Activated CD4-positive, alpha-beta T cell treated with anti-CD3 and anti-CD28 coated beads, Interleukin-2, Interleukin-4, amounts not matched to agents 100 ng/mL and 50 ng/mL, durations not matched to agents 16 hours and 8 hours (primary cell): ENCODE measurements at places on chromosomes 16 and 17.

DNA sequence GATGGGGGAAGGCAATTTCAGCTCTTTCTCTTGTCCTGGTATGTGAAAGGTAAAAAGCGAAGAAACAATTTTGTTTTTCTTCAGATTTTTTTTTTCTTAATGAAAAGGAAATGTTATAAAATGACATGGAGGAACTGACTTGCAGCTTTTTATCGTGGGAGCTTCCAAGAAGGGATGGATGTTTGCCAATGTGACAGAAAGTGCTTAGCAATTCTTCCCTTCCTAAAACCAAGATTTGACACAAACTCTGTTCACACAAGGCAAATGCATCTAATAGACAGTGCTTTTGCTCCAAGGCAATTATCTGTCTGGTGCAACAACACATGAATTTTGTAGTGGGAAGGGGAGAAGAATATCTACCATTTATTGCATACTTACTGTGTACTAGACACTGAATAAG, 988.5 kb downstream of the CDH11 start:
- no peak for DNase-seq

GRCh38 chr17:5561736-5562571, 22.4 kb downstream of the NLRP1 start:
- DNase-seq: no peak

DNA sequence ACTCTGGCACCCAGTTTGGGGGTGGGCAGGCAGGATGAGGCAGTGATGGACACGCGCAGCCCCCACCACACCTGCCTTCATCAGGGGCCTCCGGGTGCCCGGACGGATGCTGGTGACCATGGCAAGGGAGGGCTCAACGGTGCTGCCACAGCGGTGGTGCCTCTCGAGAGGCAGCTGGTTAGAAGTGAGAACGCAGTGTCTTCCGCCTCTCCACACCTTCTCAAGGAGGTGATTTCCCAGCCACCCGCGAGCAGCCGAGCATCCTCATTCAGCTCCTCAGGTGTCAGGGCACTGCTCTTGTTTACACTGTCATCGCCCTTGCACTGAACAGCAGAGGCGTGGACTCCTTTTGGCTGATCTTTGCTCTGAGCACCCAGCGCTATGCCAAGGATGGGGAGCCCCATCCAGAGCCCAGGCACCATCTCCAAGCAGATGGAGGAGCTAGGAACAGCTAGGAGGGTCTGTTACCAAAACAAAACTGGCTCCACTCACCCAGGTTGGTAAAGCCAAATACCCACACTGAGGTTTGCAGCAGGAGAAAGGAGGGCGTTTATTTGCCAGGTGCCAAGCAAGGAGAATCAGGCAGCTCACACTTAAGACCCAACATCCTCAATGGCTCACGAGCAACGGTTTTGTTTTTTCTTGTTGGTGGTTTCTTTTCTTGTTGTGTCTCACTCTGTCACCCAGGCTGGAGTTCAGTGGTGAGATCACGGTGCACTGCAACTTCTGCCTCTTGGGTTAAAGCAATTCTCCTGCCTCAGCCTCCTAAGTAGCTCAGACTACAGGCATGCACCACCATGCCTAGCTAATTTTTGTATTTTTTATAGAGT, 174.3 kb upstream of the TNRC6C start:
- DNase-seq: peak; percentile 72

- DNase-seq: no peak
Observed at GRCh38 chr17:77786740-77787505, 171.6 kb upstream of the TNRC6C start.

DNA sequence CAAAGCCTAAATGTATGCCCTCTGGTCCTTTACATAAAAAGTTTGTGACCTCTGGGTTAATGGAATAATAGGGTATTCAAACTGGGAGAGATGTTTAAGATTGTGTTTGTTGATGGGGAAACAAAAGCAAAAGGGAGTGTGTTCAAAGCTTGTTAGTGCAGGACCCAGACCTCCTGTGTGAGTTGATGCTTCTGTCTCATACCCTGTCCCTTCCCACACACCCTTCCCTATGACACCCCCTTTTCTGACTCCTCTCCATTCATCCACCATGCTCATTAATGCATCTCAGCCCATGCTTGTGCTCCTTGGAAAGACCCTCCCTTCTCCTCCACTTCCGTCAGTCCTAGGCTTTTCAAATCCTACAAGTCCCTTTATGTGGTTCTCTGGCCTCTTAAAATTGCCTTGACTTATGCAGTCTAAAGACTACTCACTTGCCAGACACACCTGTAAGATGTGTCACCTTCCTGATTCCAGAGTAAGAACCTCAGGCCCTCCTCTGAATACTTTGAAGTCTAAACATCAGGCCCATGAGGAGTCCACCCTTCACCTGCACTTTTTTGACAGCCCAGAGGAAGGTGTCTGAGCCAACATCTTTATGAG, 128.0 kb upstream of the CACNG5 start:
- no peak for DNase-seq

GRCh38 chr16:17515421-17516210, 44.9 kb upstream of the XYLT1 start:
- no peak for DNase-seq

DNA sequence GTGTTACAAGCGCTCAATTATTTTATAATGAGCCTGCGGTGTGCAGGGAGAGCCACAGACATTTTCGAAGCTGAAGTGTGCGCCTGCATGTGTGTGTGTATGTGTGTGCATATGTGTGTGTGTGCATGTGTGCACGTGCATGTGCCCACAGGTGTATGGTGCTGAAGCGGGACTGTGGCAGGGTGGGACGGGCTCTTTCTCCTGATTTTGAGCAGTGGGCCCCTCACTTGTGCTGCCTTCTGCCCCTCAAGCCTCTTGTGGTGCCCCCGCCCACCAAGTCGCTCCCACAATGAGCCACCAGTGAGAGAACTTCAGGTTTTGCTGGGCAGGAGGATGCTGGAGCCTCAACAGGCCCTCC, 16.7 kb upstream of the KCNJ12 start:
- no peak for DNase-seq

DNA sequence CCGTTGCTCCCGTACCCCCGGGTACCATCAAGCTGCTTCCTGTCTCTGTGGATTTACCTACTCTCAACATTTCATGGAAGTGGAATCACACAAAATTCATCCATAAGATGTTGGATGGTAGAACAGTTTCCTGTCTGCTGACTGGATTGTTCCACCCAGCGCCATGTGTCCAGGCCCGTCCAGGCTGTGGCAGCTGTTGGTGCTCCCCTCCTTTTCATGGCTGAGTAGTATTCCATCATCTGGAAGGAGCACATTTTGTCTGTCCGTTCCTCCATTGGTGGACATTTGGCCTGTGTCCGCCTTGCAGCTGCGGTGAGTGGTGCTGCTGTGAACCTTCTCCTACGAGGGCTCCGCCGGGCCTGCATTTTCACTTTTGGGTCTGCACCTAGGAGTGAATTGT, 18.4 kb downstream of the TSC2 start:
- no peak for DNase-seq

DNA sequence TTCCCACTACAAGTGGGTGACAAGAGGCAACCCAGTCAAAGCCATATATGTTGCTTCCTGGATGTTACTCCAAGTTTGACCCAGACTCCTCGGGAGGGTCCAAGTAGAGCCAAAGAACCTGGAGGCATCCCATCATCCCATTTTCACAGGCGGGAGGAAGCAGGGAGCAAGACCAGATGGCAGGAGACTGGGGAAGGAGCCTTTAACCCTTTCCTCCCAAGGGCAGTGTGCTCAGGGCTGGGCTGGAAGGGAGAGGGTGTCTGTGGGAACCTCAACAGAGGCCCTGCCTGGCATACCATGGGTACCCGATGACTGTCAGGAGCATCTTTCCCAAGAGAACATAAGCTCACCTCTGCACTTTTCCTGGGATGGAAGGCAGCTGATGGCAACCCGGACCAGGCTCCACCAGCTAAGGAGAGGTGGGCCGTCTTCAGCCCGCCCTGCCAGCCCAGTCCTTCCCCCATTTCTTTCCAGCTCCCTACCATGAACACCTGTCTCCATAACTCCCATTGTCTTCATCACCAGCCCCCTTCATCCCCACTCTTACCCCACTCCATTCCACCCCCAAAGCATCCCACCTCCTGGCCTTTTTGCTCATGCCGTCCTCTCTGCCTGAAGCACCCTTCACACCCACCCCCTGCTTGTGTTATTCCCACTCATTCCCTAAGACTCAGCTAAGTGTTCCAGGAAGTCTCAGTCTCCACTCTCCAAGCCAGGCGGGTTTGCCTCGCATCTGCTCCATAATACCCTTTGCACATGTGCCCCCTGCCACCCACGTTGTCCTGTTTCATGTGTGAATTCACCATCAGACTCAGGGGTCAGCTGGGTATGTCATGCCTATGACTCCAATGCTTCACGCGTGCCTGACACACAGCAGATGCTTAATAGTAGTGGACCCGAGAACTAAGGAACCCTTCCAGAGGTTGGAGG, 5.9 kb upstream of the SLC16A5 start:
- no peak for DNase-seq

DNA sequence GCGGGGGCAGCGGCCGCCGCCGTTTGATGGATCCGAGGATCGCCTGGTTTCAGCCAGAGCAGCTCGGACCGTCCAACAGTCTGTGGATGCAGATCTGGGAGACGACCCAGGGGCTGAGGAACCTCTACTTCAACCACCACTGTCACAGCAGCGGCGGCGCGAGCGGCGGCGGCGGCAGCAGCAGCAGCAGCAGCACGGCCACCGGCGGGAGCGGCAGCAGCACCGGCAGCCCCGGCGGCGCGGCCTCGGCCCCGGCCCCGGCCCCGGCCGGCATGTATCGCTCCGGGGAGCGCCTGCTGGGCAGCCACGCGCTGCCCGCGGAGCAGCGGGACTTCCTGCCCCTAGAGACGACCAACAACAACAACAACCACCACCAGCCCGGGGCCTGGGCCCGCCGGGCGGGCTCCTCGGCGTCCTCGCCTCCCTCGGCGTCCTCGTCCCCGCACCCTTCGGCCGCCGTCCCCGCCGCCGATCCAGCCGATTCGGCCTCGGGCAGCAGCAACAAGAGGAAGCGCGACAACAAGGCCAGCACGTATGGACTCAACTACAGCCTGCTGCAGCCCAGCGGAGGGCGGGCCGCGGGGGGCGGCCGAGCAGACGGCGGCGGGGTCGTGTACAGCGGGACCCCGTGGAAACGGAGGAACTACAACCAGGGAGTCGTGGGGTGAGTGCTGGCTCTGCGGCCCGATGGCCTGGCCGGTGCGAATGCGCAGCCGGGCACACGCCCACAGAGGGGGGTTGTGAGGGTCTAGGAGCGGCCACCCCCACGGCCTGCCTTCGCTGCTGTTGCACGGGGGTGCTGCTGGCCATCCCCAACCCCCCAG, 702 bp downstream of the TENT4B start:
- DNase-seq: peak; percentile 35

GRCh38 chr16:7487574-7488323, 155.1 kb downstream of the RBFOX1 start:
- no peak for DNase-seq

- DNase-seq: no peak
Observed at GRCh38 chr17:8801135-8801840, 2.1 kb upstream of the MFSD6L start.

GRCh38 chr16:23651943-23652468, 10.7 kb downstream of the DCTN5 start:
- no peak for DNase-seq

GRCh38 chr16:67665598-67665997, 952 bp downstream of the ENKD1 start:
- DNase-seq: no peak

GRCh38 chr16:73544826-73545225, 496.9 kb upstream of the ZFHX3 start:
- no peak for DNase-seq
